ENCODE measurements at places on chromosomes 16 and 17.

- no peak for DNase-seq
Observed at GRCh38 chr16:52843381-52843780, 209.3 kb downstream of the CHD9NB start.

- no peak for DNase-seq
Observed at GRCh38 chr17:48637323-48638260, 11.4 kb upstream of the HOXB9 start.

GRCh38 chr16:29664091-29664921, 1.3 kb downstream of the SPN start:
- no peak for DNase-seq

- no peak for DNase-seq
Observed at GRCh38 chr17:72458301-72458700, 337.5 kb downstream of the SOX9 start.

- no peak for DNase-seq
Observed at GRCh38 chr17:2064147-2064489, 9.2 kb downstream of the HIC1 start.

DNA sequence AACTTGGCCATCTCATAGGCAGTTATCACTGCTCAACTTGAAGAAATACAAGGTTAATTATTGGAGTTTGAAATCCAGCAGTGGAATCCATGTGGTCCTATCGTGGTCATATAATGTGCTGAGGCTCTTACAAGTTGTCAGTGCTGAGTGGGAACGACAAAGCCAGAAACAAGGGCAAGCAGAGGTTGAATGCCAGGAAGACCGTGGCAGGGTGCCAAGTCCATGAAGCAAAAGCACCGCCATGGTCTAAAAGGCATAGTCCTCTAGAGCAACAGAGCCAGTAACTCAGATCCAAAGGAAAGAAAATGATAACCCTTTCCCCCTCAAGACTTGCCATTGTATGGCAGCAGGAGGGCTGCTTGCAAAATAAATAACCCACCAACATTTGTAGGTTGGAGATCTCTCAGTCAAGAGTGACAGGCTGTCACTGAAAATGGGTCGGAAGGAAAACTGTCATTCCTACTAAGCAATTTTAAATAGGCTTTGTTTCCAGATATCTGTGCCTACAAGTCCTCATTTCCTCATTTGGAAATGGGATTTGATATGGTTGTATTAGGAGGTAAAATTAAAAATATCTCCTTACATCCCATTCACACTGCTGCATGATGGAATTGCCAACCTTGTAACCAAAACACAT, 36.4 kb upstream of the HSBP1 start:
- no peak for DNase-seq

- no peak for DNase-seq
Observed at GRCh38 chr16:13390986-13391305, 489.5 kb downstream of the SHISA9 start.

DNA sequence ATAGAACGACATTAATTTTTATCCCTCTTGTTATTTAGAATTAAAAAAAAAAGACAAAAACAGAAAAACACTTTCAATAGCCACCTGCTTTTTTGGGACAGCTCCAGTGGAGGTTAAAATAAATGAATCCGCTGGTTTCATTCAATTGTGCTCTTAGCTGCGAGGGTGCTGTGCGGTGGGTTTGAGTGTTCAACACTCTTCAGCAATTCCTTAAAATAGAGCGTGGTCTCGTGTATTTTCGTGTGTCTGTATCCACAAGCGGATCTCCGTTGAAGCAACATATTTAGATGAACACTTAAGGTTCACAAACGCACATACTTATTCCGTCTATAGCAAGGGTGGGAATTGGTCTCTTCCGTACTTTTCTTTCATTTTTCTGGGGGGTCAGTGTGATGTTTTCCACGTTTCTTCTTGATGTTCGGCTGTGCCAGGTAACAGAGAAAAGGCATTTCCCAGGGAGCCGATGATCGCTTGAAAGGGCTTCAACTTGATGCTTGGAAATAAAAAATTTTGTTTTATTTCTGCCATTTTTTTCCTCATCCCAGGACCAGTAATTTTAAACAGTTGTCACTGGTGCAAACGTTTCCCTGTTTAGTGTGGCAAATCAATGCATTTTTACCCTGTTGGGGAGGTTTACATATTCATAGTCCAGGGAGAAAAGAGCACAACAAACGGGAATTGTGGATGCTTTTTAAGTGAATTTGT, 297.9 kb downstream of the IRF8 start:
- no peak for DNase-seq

DNA sequence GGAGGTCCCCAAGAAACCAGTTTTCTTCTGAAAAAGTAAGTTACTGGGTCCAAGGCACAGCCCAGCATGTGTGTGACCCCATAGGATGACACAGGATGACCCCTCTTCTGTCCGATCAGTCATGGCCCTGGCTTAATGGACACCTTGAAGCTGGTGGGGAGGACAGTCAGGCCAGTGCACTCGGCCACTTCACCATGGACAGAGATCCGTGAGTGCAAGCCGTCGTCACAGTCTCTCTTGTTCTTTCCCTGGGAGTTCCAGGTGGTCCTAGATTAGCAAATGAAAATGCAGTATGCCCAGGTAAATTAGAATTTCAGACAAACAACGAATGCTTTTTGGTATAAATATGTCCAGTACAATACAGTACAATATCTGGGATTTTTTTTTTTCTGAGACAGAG, 1.4 kb upstream of the RNF222 start:
- DNase-seq: no peak

GRCh38 chr17:75036643-75037268, 10.0 kb downstream of the ATP5PD start:
- peak; percentile 43 for DNase-seq

- no peak for DNase-seq
Observed at GRCh38 chr16:79915761-79916160, 315.2 kb upstream of the MAF start.

GRCh38 chr17:70405492-70406220, 236.3 kb downstream of the KCNJ2 start:
- no peak for DNase-seq

- no peak for DNase-seq
Observed at GRCh38 chr17:6061290-6061689, 8.9 kb upstream of the WSCD1 start.

DNA sequence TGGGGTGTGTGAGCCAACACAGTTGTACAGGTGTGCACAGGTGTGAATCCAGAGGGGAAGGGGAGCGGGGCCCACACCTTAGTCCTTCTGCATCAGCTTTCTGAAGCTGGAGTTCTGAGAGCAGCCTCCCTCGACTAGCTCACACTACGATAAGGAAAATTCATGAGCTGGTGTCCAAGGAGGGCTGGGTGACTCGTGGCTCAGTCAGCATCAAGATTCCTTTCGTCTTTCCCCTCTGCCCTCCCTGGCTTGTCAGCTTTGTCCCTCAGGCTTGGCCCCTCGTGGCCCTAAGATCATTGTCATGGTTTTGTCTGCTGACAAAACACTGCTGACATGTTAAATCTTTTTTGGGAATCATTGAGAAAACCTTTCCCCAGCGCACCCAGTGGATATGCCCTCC, 47.5 kb downstream of the OR1D5 start:
- DNase-seq: no peak

DNA sequence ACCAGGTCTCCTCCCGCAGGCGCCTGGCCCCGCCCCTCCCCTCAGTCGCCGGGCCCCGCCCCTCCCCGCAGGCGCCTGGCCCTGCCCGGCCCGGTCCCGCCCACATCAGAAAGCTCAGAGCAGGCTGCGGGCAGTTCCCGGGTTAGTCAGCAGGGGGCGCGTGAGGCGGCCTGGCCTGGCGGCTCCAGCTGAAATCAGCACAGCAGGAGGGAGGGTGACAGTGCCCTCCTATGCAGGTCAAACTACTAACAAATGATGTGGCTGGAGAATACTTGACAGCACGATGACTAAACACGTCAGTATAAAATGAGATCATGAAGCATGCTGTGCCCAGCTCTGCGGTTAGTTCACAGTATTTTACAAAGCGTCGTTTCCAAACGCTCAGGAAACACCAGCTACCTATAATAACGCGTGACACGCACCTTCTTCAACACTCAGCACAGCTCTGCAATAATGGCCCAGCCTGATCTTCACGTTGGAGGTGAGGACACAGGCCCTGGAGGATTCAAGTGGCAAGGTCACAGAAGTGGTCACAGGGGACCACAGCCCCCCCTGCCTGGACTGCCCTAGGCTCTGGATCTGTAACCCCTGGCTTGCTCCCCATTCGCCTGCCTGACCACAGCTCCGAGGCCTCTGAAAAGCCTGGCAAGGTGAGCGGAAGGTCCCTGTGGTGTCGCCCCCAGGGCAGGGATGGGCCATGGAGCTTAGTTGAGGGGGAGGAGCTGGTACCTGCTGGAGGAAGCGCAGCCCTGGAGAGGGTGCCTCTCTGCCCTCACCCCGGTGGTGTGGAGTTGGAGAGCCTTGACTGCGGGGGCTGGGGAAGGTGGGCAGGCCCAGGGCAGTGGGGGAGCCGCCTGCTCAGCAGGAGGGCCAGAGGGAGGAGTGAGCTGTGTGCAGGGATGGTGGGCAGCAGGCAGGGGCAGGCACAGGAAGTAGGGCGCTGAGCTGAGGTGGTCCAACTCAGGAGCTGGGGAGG, 81.2 kb downstream of the KCNJ12 start:
- peak; percentile 68 for DNase-seq

DNA sequence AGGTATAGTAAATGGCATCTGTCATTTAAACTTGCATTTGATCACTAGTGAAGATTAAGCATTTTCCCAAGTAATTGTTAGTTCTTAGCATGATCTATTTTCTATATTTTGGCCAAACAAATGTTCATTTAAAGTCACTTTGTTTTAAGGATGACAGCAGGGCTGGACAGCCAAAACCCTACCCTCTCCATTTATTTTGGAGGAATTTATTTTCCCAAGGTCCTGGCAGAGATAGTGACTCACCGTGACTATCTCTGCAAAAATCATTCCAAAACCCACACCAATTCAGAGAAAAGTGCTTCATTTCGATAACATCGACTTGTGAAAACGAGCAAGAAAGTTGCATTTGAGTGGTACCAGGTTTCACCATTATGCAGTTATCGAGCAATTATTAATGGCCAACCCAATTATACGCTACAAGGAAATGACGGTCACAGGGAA, 665 bp upstream of the AKAP1 start:
- DNase-seq: no peak

- DNase-seq: no peak
Observed at GRCh38 chr17:63707151-63707550, 7.2 kb upstream of the LIMD2 start.

GRCh38 chr17:50372222-50372757, 694 bp downstream of the MRPL27 start:
- no peak for DNase-seq

DNA sequence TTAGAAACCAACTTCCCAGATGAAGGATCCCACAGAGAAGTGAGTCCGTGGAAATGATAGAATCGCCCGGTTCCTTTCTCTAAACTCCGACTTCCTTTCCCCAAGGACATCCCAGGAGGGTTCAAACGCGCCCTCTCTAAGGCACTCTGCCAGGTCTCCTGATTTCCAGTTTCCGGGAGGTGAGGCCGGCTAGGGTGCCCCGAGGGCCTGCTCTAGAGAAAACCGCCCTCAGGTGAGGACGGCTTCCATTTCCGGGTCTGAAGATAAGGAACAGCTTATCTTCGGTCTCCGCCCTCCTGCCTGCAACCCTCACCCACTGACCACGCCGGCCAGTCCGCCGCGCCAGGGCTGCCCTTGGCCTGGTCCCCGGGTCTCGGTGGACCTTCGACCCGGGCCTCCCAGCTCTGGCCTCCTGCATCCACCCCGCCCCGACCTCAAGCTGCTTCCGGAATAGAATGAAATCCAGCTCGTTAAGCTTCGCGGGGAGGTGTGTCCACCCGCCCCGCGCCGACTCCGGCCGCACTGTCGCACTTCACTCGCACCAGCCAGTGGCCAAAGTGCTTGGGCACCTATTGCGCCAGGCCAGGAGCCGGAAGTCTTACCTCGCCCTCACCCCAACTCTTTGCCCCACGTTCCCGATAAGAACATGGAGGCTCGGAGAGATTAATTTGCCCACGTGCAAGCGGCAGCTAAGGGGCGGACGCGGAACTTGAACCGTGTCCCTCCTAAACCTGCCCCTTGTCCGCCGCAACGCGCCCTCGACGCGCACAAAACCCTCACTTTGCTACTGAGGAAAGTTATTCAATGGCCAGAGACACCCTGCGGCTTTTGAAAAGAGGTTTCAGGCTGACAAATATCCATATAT, 836 bp upstream of the MMP15 start:
- DNase-seq: peak; percentile 42

- DNase-seq: no peak
Observed at GRCh38 chr16:57809276-57810196, 7.2 kb upstream of the KIFC3 start.

GRCh38 chr16:85326113-85326793, 214.0 kb upstream of the CIBAR2 start:
- DNase-seq: no peak

DNA sequence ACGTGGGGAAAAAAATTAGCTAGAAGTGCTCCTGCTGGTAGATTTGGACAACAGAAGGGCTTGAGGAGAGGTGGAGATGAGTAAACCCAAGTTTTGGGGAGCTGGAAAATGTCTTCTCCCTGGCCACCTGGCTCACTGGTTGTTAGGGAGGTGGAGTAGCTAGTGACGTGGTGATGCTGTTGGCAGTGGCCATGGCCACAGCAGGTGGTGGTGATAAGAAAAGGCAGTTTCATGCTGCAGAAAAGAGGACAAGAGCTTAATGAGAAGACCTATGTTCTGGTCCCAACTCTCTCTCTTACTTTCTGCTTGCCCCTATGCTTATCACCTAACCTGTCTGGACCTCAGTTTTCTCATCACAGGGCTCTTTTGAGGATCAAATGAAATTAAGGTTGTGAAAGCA, 223.5 kb upstream of the N4BP1 start:
- no peak for DNase-seq

GRCh38 chr17:44465276-44465675, 37.9 kb downstream of the GPATCH8 start:
- no peak for DNase-seq

- DNase-seq: no peak
Observed at GRCh38 chr17:61846761-61847375, 16.5 kb downstream of the BRIP1 start.

GRCh38 chr16:3807425-3808123, 72.9 kb downstream of the CREBBP start:
- DNase-seq: no peak

DNA sequence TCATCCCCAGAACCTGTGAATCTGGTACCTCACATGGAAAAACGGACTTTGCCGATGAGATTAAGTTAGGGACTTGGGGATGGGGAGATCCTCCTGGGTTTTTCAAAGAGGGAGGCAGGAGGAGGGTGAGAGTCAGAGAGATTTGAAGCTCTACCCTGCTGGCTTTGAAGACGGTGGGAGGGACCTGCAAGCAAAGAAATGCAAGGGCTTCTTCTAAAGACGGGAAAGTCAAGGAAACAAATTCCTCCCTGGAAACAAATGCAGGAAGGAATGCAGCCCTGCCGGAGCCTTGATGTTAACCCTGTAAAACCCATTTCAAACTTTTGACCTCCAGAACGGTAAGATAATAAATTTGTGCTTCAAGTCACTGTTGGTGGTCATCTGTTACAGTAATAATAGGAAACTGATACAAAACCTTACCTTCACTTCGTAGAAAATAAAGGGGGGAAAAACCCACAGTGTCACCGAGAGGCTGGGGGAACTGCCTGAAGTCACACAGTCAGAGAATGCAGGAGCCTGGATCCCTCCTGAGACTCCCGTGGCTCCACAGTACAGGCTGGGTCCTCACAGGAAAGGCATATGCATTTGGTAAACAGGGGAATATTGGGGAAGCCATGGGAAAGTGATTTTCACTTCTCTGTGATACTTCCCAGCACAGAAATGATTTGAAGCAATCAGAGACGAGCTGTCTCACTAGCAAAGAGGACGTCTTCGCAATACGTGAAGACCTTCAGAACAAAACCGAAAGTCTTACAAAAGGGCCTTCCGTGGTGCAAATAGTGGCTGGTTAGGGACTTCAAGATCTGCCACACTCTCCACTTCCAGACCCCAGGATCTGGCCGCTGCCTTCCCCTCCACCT, 58.9 kb upstream of the CLEC3A start:
- no peak for DNase-seq

Measured in NCI-H774 (cell line).